ENCODE measurements at places on chromosomes 13 and 19. TPM values are rescaled to one million over a fixed set of nuclear protein-coding genes. Genes with fewer than 3 reads are reported as not detected.

DHDH gene
- total RNA-seq: 2.2 TPM

PCDH8 gene
- 1.7 TPM for total RNA-seq

GARIN5A gene
- total RNA-seq: 9.1 TPM

CAPS gene
- 1.8 TPM for total RNA-seq

RASGRP4 gene
- total RNA-seq: 2.0 TPM

PABPC3 gene
- 0.48 TPM for total RNA-seq

LENG9 gene
- total RNA-seq: 4.0 TPM

ADGRE3 gene
- not detected for total RNA-seq

- H3K27ac ChIP-seq: peak overlapping the region; percentile 92
- DNase-seq: no peak
- peaks cover 11% of the 10 kb centered on the region for H3K4me1 ChIP-seq
- H3K4me3 ChIP-seq: no peak overlapping the region
- H3K27me3 ChIP-seq: peaks cover 14% of the 10 kb centered on the region
Observed at GRCh38 chr13:106795847-106796246, 227.9 kb upstream of the ARGLU1 start.

- 0 out of 2 replicates have a peak, but pooled peaks cover 3% of the 10 kb centered on the region for H3K4me1 ChIP-seq
- H3K27me3 ChIP-seq: no peaks in the 10 kb centered on the region
- no peak for DNase-seq
- H3K36me3 ChIP-seq: no peaks in the 10 kb centered on the region
- no peak overlapping the region for H3K4me3 ChIP-seq
Observed at GRCh38 chr13:59038824-59039223, 1124.9 kb downstream of the DIAPH3 start.

DNA sequence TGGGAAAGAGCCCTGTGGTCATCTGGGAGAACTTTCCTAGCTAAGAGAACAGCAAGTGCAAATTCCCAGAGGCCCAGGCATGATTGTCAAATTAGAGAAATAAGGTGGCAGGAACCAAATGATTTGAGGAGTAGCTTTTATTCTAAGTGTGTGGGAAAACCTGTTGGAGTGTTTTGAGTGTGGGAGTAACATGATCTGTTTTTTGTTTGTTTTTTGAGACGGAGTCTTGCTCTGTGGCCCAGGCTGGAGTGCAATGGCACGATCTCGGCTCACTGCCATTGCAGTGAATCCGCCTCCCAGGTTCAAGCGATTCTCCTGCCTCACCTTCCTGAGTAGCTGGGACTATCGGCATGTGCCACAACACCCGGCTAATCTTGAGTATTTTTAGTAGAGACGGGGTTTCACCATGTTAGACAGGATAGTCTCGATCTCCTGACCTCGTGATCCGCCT is 2.4 kb downstream of the SAE1 start:
- H3K4me3 ChIP-seq: peak overlapping the region; percentile 90
- no peaks in the 10 kb centered on the region for H3K27me3 ChIP-seq
- no peak overlapping the region for H3K27ac ChIP-seq
- no peak for DNase-seq
- H3K4me1 ChIP-seq: peaks cover 8% of the 10 kb centered on the region
- no peaks in the 10 kb centered on the region for H3K36me3 ChIP-seq

GRCh38 chr13:75446874-75447273 is 35.1 kb downstream of the TBC1D4 start:
- no peak overlapping the region for H3K4me3 ChIP-seq
- DNase-seq: no peak
- no peaks in the 10 kb centered on the region for H3K4me1 ChIP-seq
- no peaks in the 10 kb centered on the region for H3K27me3 ChIP-seq

GRCh38 chr13:46004491-46004890 is 48.1 kb downstream of the ZC3H13 start:
- peaks cover 12% of the 10 kb centered on the region for H3K36me3 ChIP-seq
- DNase-seq: no peak
- no peaks in the 10 kb centered on the region for H3K27me3 ChIP-seq
- H3K4me3 ChIP-seq: no peak overlapping the region

DNA sequence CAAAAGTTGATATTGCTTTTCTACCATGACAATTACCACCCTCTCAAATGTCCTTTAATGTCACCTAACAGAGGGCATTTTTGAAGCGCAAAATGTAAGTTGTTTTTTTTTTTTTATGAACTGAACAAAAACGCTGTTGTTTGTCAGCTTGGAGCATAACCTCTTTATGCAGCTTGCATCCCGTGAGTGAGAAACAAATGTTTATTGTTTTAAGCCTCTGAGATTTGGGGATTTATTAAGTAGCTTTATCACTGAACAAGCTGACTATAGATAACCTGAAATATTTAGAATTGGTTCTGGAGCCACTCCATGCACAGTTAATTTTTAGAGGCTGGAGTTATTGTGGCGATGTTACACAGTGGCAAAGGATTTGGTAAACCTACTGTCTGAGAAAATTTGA is 80.1 kb upstream of the ATXN8OS start:
- no peaks in the 10 kb centered on the region for H3K4me1 ChIP-seq
- no peak overlapping the region for H3K27ac ChIP-seq
- H3K4me3 ChIP-seq: no peak overlapping the region
- H3K27me3 ChIP-seq: no peaks in the 10 kb centered on the region
- no peak for DNase-seq

DNA sequence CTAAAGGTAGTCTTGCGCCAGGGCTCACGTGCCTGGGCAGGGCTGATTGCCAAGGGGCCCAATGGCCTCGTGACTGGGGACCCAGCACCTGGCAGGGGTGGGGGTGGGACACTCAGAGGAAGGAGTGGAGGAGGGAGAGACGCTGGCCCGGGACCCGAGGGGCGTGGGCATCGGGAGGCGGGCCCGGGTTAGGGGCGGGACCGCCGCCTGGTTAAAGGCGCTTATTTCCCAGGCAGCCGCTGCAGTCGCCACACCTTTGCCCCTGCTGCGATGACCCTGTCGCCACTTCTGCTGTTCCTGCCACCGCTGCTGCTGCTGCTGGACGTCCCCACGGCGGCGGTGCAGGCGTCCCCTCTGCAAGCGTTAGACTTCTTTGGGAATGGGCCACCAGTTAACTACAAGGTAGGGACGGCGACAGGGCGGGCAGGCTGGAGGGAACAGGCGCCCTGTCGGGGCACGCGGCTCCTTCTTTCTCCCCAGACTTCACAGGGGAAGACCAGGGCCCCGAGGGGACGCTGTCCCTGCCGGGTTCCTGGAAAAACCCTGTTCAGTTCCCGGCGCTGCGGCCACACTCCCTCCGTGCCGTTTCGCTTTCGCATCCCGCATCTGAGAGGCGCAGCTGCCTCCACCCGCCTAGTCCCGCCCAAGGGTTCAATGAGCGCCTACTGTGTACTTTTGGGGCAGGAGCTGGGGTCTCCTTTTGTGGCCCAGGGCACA is at the start of gene IFI30:
IFI30 (plus strand) TSS at position 242 of the 717 bp plus-strand sequence; CDS start at position 271, 29 bp downstream.
- peaks cover 2% of the 10 kb centered on the region for H3K27me3 ChIP-seq
- peak within 1 kb of the TSS; percentile 67 for H3K4me3 ChIP-seq
- peaks cover 10% of the 10 kb centered on the region for H3K36me3 ChIP-seq
- no peak for DNase-seq
- H3K27ac ChIP-seq: no peak within 1 kb of the TSS
- H3K4me1 ChIP-seq: peaks cover 3% of the 10 kb centered on the region

GRCh38 chr13:65011378-65011777 is 2218.8 kb downstream of the PCDH9 start:
- H3K27ac ChIP-seq: no peak overlapping the region
- DNase-seq: no peak
- no peak overlapping the region for H3K4me3 ChIP-seq
- H3K4me1 ChIP-seq: no peaks in the 10 kb centered on the region

GRCh38 chr19:3494559-3494958 is 5.9 kb downstream of the DOHH start:
- no peak overlapping the region for H3K4me3 ChIP-seq
- H3K36me3 ChIP-seq: peaks cover 4% of the 10 kb centered on the region
- no peaks in the 10 kb centered on the region for H3K27me3 ChIP-seq
- H3K4me1 ChIP-seq: no peaks in the 10 kb centered on the region

- H3K4me3 ChIP-seq: no peak overlapping the region
- DNase-seq: no peak
- H3K4me1 ChIP-seq: peaks cover 7% of the 10 kb centered on the region
Observed at GRCh38 chr13:87669379-87669978, 1.7 kb upstream of the SLITRK5 start.

GRCh38 chr19:8143041-8143440 is 6.4 kb downstream of the FBN3 start:
- no peak overlapping the region for H3K27ac ChIP-seq
- peaks cover 5% of the 10 kb centered on the region for H3K36me3 ChIP-seq
- H3K4me3 ChIP-seq: no peak overlapping the region
- H3K4me1 ChIP-seq: peaks cover 6% of the 10 kb centered on the region
- H3K27me3 ChIP-seq: no peaks in the 10 kb centered on the region
- no peak for DNase-seq

- no peak overlapping the region for H3K27ac ChIP-seq
- no peaks in the 10 kb centered on the region for H3K36me3 ChIP-seq
- H3K4me3 ChIP-seq: no peak overlapping the region
- DNase-seq: no peak
Observed at GRCh38 chr13:99496184-99497142, 4.8 kb upstream of the TM9SF2 start.

Data from H1 (cell line).